ENCODE measurements at places on chromosomes 11 and 22. TPM values are rescaled to one million over a fixed set of nuclear protein-coding genes. Genes with fewer than 3 reads are reported as not detected.

Gene SHISAL1
- 9.2 TPM for total RNA-seq

Gene PI4KA
- 34.3 TPM for total RNA-seq

DNA sequence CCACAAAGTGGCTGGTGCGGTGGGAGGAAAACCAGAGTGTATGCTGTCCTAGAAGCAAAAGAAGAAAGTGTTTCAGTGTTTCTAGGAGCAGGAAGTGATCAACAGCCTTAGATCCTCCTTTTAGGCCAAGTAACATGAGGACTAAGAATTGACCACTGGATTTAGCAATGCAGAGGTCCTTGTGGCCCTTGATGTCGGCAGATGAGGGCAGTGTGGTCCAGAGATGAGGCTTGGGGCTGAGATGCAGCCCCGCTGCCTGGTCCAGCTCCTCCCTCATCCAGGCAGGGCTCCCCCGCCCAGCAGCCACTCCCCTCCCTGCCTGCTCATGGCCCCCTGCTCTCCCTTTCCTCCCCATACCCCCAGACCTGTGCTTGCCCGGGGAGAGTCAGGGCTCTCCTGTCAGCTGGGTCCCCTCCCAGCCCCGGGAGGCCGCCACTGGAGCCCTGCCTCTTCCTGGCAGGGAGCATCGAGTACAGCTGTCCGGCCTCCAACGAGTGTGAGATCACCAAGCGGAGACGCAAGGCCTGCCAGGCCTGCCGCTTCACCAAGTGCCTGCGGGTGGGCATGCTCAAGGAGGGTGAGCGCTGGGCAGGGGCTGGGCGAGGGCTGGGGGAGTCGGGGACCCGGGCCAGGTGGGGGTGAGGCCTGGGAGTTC, 3.7 kb downstream of the TRMT112 start:
- DNase-seq: no peak

GRCh38 chr11:108697872-108698473, 33.1 kb downstream of the DDX10 start:
- DNase-seq: peak; percentile 61

- DNase-seq: no peak
Observed at GRCh38 chr22:35950262-35950661, 78.4 kb downstream of the RBFOX2 start.

- DNase-seq: no peak
Observed at GRCh38 chr11:492427-493226, 14.4 kb downstream of the RNH1 start.
